NCI-H2081 treated with DMSO at 0.1 percent for 48 hours (cell line): ENCODE measurements at places on chromosomes 7 and 10.

DNA sequence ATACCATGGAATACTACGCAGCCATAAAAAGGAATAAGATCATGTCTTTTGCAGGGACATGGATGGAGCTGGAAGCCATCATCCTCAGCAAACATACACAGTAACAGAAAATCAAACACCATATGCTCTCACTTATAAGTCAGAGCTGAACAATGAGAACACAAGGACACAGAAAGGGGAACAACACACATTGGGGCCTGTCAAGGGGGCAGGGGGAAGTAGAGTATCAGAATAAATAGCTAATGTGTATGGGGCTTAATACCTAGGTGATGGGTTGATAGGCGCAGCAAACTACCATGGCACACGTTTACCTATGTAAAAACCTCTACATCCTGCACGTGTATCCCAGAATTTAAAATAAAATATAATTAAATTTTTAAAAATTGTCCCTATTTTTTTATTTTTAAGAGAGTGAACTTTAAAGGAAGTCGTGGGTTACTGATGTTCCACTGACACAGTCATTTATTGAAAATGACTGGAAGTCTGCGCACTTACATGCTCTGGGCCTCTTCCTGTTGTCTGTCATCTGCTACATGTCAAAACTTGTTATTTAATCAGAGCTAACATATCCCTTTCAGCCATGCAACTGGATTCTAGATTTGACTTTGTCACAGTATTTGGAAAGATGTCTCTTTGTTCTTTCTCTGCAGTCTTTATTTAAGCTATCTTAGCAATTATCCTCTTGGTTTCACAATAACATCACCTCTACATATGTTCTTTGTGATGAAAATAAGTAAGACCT is 73.7 kb upstream of the ABCB5 start:
- DNase-seq = no peak

DNA sequence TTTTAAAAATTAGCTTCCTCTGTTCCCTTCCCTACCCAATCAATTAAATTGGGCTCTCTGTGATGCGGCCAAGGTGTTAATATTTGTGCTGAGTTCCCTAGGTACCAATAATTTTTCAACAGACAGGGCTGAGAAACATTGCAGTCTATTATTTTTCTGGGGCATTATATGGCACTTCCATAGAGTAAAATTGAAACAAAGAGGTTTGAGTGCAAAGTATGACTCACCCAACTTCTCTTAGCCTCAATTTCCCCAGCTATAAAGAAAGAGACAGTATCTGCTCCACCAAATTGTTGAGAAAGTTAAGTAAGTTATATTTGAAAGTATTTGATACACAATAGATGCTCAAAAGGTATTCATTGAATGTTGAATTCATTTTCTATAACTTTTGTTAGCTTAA is 74.9 kb downstream of the TES start:
- DNase-seq = no peak

GRCh38 chr7:17411922-17412321 is 113.5 kb downstream of the AHR start:
- DNase-seq = no peak

DNA sequence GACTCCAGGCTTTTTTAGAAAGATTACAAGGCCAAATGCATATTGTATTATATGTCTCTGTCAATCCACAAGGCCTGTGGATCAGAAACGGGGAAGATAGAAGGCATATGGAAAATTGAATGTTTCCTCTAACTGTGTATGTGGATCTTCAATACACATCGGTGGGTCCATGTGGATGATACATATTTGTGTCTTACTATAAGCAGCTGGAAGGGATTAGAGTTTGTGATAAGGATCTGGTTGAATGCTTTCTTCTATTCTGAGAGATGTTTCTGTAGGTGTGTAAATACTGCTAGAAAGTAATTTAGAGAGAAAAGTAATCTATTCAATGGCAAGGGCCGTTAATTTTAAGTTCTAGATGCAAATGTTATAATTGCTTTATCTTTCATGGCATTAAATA is 137.8 kb upstream of the AKR1E2 start:
- DNase-seq = no peak

DNA sequence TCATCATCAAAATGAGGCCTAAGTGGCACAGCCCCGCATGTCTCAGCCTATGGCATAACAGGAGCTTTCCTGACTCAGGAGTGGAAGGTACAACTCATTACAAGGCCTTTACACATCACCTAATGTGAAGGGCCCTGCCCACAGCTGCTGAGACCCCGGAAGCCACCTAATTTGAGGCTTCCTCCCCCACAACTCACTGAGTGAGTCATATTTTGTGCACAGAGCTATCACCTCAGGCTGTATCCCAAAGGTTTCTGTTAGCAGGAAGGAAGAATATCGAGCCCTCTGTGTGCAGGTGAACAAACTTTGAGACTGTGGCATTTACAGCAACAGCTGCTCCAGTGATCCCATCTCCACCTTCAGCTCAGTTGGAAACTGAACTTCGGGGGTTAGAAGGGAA is 20.6 kb downstream of the HTR5A start:
- no peak for DNase-seq

GRCh38 chr10:95906677-95907455 is 909 bp upstream of the CC2D2B start:
- DNase-seq = no peak

GRCh38 chr10:57716884-57717283 is 550.8 kb downstream of the IPMK start:
- DNase-seq = no peak

- no peak for DNase-seq
These were observed 91.0 kb upstream of the FAM20C start for GRCh38 chr7:101146-102046.

DNA sequence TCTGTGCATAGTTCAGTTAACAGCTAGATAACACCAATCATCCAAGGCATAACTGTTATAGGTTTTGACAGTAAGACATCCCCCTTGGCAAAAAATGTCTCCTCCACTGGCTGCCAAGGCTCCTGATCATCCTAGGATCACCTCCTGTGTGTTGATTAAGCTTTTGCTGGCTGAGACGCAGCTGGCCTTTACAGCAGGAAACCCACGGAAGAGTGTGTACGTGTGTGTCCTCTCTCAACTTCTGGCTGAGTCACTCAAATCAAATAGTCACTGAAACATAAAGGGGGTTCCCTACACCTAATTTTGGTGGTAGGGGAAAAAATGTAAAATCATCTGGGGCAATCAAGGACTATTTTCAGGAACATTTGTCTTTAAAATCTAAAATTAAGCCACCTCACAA is 208.8 kb downstream of the CTNNA3 start:
- no peak for DNase-seq

DNA sequence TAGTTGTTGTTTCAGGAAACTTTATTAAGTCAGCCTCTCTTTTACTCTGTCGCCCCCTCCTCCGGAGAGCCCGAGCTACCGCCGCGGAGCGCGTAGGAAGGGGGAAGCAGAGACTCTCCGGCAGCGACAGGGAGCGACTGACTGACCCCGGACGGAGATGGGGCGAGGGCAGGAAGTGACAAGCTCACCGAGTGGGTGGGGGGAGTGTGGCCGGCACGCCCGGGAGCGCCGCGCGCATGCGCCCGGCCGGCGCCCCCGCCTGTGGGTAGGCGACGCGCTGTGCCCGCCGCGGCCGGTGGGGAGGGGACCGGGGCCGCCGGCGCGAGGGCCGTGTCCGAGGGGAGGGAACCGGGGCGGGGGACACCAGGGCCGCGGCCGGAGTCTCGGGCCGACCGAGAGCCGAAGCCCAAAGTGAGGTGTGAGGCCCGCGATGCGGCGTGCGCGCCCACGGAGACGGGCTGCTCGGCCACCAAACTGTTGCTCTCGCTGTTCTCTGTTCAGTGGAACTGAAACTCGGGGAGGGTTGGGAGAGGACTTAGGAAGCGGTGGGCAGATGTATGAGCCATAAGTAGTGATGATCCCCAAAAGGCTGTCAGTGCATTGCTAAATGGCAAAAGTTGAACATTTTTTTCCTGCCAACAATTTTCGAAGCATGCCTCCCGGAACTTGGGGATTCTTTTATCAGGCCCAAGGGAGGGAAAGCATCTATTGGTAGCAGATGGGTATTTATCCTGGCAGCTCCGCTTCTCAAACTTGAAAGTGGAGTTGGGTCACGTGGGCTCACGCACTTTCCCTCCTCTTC is at the start of gene ZNF800:
Gene ZNF800 (minus strand): TSS at position 143 of the 802 bp plus-strand sequence. CDS start 1,151 bp downstream, outside the sequence.
- peak; percentile 41 for DNase-seq

GRCh38 chr10:65931291-65932070 is 994.4 kb upstream of the LRRTM3 start:
- DNase-seq = no peak

DNA sequence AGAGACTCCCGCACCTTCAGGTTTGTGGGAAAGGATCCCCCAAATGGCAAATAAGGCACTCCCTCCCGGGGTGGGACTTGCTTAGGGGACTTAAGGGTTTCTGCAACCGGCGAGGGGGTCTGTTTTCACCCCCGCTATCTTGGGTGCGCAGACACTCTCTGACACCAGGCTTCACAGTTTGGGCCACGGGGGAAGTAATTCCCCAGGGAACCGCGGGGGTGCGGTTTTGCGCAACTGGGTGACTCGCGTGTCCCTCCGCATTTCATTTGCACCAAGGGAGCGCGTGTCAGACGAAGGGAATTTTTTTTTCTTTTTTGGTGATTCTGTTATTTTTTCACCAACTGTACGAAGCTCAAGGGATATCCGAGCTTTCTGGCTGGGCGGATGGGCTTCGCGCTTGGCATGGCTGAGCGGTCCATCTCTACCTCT is 1.7 kb downstream of the GRM8 start:
- no peak for DNase-seq
